Stimulated activated CD8-positive, alpha-beta memory T cell treated with anti-CD3 and anti-CD28 coated beads, Interleukin-15, amount 100 ng/mL, for 48 hours (primary cell): ENCODE measurements at places on chromosomes 7 and 10.

GRCh38 chr7:5591278-5591874 is 167.7 kb upstream of the TNRC18 start:
- no peak for DNase-seq

DNA sequence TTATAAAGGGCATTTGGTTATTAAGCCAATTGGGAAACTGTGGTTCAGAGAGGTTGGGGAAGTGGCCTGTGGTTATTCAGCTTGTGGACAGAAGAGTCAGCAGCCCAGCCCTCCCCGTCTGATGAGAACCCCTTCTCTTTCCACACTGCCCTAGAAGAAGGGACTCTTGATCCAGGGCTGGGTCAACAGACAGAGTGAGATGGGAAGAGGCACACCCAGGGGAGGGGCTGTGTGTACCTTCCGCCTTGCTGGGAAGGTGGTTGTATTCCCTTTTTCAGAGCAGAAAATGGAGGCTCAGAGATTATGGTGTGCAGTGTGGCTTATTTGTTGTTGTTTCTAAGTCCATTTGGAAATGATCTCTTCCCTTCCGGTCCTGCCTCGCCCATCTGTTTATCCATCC is 103.4 kb downstream of the GRK5 start:
- DNase-seq: no peak

GRCh38 chr10:69662173-69662877 is 32.3 kb downstream of the FAM241B start:
- DNase-seq: no peak

- no peak for DNase-seq
Observed at GRCh38 chr7:51268859-51269258, 47.8 kb downstream of the COBL start.

- no peak for DNase-seq
Observed at GRCh38 chr10:128540128-128540762, 414.0 kb upstream of the MKI67 start.

GRCh38 chr7:82507365-82507975 is 63.9 kb upstream of the CACNA2D1 start:
- no peak for DNase-seq

GRCh38 chr7:81883801-81884393 is 114.0 kb upstream of the HGF start:
- no peak for DNase-seq

GRCh38 chr10:31030260-31030659 is 1.4 kb downstream of the ZNF438 start:
- DNase-seq: no peak

GRCh38 chr10:110388687-110389052 is 84.0 kb upstream of the SMNDC1 start:
- DNase-seq: no peak

DNA sequence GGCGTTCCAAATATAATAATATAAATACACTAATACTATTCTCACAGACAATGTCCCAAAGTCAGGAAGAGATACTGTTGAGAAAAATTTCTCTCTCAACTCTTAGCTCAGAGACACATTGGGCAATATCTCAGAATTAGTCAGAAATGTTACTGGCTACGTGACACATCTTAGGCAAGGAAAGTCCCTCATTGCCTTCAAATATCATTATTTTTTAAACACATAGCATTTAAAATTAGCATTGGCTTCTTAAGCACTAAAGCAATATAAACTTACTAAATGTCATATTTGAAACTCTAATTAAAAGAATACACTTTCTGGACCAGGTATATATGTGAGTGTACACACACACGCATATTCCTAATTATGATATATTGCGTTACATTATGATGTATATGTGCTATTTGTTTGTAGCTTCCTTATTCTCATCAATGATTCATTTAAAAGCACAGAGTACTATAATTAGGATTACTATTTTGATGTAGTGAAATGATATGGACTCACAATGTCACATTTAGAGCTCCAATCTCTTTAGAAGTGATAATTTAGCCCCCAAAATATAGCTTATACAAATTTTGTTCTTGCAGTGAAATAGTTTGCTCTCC is 255.8 kb downstream of the TWIST1 start:
- DNase-seq: no peak

DNA sequence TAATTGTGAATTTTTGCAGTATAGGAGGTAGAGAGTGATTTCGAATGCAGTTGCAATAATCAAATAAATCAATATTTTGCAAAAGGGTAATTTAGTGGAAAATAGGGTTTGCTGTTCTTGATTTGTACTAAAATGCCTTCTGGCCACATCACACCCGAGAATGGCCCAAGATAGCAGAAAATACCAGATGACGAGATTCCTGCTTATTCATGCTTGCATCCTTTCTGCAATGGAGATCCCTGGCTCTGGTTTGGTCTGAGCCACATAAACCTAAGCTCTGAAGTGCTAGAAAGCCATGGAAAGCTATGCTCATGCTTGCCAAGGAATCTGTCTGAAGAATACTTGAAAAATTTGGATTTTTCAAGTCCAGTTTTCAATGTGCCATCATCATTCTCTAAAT is 634.2 kb upstream of the COBL start:
- DNase-seq: no peak

DNA sequence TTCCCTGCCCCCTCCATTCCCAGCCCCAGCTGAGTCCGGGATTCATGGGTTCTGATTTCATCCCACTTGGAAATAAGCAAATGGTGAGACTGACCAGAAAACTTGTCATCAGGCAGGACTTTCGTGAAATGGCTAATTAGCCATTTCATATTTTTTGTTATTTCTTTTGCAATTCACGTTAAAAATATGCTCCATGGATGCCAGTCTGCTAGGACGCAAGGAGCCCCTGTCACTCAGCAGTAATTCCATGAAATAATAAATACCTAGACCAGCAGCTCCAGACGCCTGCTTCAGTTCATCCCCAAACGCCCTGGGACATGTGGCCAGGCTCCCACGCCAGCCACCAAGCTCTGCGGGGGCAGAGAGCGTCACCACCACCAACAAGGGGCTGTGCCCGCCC is 111.0 kb downstream of the TRIL start:
- no peak for DNase-seq

DNA sequence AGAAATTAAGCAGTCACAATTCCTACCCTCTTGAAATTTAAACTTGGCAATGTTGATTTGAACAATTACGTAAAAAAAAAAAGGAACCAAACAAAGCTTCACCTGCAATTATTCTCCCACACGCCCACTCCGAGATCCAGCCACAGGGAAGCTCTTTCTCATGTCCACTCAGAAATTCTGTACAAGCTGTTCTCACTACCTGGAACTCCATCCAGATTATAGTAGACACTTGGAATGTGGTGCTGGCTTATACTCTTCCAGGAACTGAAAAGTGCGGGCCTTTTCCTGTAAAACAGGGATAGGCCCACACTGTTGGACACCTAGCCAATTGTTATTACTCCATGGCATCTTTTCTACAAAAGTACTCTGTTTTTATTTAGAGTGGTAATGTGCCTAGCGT is 20.3 kb upstream of the TOMM7 start:
- no peak for DNase-seq

GRCh38 chr10:95168694-95169093 is 25.3 kb upstream of the ACSM6 start:
- no peak for DNase-seq

DNA sequence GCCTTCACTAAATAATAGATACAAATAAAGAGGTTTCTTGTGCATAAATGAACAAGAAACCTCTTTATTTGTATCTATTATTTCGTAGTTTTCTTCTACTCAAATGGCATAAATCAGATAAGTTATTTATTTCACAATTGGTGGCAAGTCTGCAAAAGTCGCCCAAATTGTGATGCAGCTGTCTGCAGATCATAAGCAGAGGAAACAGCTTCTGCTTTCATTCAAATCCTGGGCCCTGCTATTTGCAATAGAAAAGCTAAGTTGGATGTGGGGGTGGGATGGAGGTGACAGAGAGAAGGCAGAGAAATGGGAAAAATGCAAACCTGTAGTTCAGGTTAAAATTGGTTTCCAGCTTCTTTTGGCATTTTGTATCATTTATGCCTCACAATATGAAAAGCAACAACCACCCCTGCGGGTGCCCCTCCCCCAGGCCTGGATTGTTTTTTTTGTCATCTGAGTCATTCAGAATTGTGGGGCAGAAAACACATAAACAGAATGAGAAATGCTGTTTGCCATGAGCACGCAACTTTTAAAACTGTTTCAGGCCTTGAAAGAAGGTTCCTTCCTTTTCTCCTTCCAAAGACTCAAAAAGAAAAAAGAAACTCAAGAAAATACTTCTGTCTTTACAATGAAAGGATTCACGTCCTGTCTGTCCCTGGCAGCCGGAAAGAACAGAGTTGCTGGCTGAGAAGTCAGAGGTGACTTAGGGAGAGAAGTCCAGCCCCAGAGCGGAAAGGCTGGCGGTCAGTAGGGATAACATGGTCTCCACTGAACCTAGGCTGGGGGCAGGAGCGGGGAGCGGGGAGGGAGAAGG is 132.9 kb downstream of the BAMBI start:
- no peak for DNase-seq

DNA sequence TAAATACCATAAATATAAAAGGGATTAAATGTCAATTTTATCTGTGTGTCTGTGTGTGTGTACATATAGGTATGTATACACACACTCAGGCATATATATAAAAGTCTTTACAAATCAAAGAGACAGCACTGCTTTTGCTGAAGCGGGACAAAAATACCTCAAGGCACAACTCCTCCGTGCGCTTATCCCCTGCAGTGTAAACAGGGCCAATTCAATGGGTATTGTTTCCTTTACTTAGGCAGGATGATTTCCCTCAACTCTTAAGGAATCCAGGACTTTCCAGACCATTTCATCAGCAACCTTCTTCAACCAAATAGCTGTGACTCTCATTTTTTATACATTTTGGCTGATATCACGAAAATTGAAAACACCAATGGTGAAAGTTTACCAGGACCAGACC is 227.7 kb downstream of the CRPPA start:
- DNase-seq: no peak

DNA sequence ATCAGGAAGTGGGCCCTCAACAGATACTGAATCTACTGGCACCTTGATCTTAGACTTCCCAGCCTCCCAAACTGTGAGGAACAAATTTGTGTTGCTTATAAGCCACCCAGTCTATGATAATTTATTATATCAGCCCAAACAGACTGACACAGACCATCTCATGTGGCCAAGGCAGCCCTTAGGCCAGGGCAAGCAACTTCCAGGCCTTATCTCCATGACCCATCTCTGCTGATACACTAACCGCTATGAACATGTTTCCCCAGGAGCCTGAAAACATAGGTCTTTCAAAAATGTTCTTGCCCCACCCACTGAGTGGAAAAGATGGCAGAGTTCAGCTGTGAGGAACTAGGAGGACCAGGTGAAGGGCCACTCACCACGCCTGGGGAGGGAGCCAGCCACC is 3.2 kb upstream of the BLOC1S2 start:
- no peak for DNase-seq

GRCh38 chr7:155360495-155361345 is 63.0 kb downstream of the INSIG1 start:
- DNase-seq: no peak

DNA sequence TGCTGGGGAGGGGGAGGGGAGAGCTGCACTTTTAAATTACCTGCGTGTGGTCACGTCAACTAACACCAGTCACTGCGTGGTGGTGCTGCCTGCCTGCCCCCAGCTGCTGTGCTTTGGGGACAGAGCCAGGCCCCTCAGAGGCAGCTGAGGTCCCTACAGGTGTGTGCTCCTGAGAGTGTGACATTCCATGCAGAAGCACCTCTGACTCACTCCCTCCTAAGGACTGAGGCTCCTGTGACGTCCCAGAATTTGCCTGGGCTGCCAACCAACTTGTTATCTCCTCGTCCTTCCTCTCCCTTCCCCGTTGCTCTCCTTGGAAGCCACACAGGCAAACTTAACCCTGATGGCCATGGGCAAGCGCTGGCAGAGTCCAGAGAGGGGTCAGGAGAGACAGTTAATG is 563.0 kb downstream of the PARD3 start:
- no peak for DNase-seq

GRCh38 chr7:34851431-34851830 is 185.9 kb downstream of the DPY19L1 start:
- no peak for DNase-seq

DNA sequence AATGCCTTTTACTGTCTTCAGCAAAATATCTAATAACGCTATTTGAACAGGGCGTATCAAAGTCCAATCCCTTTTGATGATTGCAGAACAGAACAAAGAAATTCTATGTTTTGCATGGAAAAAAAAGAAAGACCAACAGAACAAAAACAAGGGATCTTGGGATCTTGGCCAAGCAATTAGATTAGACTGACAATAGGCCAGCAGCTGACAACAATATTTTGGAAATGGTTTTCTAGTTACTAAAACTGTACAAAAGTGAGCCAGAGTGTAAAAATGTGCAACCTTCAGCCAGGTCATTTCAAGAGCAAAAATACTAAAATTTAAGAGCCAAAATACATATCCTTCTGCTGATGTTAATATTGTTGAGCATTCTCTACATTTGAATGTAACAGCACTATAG is 716.5 kb upstream of the KCND2 start:
- DNase-seq: no peak

DNA sequence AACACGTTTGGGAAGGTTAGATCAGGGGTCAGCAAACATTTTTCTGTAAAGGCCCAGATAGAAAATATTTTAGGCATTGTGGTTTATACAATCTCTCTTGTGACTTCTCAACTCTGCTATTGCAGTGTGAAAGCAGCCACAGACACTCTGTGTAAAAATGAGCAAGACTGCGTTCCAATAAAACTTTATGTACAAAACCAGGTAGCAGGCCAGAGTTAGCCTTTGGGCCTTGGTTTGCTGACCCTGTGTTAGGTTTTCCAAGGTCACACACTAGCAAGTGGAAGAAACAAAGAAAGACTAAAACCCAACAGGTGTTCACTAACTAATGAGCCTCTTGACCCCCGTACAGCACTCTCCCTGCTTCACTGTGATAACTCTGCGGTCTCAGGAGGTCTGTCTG is 14.9 kb upstream of the PAXIP1 start:
- no peak for DNase-seq

- no peak for DNase-seq
Observed at GRCh38 chr7:105277341-105277740, 111.4 kb downstream of the SRPK2 start.

DNA sequence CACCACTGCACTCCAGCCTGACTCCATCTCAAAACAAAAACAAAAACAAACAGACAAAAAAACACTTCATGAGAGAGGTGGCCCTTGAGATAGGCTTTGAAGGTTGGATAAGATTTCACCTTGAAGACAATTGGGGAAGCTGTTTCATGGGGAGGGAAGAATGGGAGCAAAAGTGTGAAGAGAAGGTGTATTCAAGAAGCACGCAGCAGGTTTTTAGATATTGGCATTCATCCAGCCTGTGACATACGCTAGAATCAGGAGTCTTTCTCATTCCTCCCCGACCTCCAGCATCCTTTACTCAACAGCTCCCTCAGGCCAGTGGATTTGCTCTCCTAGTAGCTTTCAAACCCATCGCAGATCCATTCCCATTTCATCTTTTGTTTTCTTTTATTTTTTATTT is 116.3 kb upstream of the FAM171A1 start:
- no peak for DNase-seq

DNA sequence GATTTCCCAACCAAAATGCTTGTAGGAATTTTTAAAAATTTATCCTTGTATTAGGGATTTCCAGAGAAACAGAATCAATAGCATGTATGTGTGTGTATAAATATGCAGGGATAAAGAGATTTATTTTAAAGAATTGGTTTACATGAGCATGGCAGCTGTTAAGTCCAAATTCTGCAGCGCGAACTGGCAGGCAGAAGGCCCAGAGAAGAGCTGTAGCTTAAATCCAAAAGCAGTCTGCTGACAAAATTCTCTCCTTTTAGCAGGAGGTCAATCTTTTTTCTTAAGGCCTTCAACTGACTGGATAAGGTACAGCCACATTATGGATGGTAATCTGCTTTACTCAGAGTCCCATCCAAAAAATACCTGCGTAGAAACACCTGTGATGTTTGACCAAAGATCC is 42.0 kb downstream of the PRR15 start:
- DNase-seq: no peak
